ENCODE measurements at places on chromosomes 1 and 21.

DNA sequence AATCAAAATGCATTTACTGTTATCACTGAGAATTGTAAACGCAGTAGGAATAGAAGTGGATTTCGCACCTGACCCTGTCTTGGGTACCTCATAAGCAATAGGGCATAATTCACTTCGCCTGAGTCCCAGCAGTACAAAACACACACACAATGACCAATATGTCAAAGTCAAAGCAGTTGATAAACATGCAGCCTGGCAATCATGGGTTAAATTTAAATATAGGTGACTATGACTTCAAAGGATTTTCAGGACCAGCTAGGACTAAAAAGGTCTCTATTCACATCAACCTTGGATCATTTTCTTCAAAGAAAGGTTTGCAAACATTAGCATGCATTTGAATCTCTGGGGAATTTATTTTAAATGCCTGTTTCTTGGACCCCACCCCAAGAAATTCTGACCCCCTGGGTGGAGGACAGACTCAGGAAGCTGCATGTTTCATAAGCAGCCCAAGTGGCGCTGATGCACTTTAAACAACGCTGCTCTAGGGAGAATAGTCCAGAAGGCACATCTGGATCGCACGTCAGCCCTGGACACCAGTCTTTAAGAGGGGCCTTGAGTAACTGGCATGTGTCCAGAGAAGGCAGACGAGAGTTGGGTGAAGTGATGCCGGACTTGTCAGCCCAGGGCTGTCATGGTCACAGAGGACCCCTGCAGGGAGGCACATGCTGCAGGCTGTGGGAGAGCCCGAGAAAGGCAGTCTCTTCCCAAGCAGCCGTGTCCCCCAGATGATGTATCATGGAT lies 55.7 kb upstream of the EFHD2 start:
- DNase-seq: peak; percentile 81

DNA sequence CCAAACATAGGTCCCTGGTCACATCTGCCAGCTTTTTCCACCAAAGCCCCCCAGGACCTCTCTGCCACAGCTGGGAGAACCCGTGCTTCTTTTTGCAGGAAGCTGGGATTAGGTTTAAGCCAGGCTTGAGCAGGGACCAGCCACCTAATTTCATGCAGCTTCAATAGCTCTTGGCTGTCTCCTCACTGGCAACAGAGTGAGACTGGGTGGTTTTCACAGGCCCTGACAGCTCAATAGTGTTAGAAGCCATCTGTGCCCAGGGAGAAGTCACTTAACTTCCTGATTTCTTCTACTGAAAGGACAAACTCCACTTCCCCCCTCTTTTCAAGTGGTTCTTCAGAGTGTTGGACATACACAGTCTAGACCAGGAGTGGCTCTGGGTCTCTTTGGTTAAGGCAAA lies 20.4 kb upstream of the SRSF4 start:
- DNase-seq: no peak

GRCh38 chr1:36231191-36231590 lies 6.9 kb downstream of the THRAP3 start:
- no peak for DNase-seq

GRCh38 chr21:37462087-37462861 lies 95.7 kb downstream of the DYRK1A start:
- DNase-seq: no peak

DNA sequence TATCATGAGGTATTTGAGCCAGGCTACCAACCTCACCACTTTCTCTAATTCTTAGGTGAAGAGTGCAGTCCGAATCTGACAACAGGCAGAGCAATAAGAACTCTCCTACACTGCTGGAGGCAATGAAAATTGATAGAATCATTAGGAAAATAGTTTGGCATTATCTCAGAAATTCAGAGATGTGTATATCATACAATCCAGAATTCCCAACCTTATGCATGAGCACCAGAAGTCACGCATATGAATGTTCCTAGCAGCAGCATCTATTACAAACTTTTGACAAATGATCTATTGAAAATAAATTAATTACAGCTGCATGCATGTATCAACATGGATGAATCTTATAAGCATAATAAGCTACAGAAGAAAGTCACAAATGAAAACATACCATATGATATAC lies 176.9 kb upstream of the CAMK1G start:
- no peak for DNase-seq

DNA sequence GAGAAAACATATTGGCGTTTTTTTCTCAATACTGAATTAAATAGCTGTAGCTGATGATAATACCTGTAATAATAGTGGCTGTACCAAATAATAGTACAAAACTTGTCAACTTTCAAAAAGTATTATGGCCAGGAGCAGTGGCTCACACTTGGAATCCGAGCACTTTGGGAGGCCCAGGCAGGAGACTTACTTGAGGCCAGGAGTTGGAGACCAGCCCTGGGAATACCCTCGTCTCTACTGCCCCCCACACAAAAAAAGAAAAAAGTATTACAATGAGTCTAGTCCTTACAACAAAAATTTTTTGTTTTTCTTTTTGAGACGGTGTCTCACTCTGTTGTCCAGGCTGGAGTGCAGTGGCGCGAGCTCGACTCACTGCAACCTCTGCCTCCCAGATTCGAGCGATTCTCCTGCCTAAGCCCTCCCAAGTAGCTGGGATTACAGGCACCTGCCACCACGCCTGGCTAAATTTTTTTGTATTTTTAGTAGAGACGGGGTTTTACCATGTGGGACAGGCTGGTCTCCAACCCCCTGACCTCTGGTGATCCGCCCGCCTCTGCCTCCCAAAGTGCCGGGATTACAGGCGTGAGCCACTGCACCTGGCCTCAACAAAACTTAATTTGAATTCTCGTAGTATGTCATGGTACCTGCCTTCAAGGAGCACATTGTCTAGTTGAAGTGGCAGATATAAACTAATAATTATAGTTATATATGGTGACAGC lies 1.4 kb downstream of the RBBP4 start:
- no peak for DNase-seq

- DNase-seq: no peak
Observed at GRCh38 chr1:33182401-33182841, 578 bp upstream of the TRIM62 start.

- DNase-seq: no peak
Observed at GRCh38 chr1:34864759-34865158, 5.2 kb upstream of the SMIM12 start.

DNA sequence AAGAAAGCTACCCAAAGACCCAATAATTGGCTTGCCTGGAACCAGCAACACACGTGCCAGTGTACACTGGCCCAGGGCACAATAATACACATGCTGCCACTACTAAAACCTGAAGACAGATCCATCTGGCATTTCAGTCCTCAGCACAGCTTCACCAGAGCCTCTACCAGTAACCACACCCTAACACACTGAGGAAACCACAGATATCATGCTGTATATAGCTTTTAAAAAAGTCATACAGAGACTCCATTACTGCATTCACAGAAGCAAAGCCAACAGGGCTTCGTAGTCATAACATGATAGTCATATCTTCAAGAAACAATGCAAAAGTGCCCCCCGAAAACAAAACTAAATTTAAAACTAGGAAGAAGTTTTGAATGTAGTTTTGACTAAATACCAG lies 40.6 kb upstream of the NEGR1 start:
- no peak for DNase-seq

DNA sequence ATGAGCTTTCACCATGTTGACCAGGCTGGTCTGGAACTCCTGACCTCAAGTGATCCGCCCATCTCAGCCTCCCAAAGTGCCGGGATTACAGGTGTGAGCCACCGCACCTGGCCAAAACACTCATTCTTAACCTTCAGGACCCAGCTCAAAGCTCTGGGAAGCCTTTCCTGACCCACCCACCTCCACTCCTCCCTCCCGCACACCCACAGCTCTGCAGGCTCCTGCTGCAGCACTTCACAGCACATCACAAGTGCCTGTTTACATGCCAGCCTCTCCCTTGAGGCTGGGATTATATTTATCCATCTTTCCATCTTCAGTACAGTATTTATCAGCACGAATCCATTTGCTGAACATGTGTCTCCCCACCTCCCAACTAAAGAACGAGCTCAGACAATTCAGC lies 14.9 kb downstream of the SLC9A1 start:
- no peak for DNase-seq

- no peak for DNase-seq
Observed at GRCh38 chr1:156883919-156884318, 9.6 kb upstream of the PEAR1 start.

GRCh38 chr1:43348809-43349593 lies 9.8 kb upstream of the CDC20 start:
- peak; percentile 89 for DNase-seq

GRCh38 chr1:45332346-45332720 lies 5.6 kb downstream of the HPDL start:
- DNase-seq: no peak

Measured in A549 (cell line).